Stimulated activated CD4-positive, alpha-beta T cell treated with anti-CD3 and anti-CD28 coated beads, Interleukin-1b, Interleukin-23, amount 100 ng/mL, for 24 hours (primary cell): ENCODE measurements at places on chromosomes 1 and 21.

DNA sequence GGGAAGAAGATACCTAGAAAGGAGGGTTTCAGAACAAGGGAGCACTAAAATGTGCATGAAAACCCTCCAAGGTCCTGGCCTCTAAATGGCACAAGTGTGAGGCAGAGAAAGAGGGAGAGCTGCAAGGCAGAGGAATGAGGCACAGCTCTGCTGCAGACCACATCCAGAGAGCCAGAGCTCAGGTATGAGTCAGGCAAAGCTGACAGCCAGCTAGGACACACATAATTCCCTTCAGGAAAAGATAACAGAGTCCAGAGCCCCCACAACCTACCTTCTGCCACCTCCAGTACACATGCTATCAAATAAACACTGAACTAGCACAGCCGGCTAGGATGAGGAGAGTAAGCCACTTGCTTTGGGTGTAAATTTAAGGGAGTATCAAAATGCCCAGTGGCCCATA lies 62.2 kb downstream of the HSF2BP start:
- DNase-seq = no peak

DNA sequence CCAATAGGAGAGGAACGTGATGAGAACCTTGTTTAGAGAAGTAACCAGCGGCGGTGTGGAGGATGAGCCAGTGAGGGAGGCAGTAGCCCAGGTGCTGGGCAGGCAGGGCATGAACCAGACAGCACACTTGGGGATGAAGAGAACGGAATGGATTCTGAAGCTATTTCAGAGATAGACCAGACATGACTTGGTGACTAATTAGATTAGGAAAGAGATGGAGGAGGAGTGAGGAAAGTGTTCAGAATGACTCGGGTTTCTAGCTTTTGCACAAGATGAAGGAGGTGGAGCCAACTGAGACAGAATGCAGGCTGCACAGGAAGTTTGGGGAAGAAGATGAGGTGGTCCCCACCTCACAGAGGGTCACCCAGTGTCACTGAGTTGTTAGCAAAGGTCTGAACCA lies 5.1 kb downstream of the PEF1 start:
- no peak for DNase-seq

DNA sequence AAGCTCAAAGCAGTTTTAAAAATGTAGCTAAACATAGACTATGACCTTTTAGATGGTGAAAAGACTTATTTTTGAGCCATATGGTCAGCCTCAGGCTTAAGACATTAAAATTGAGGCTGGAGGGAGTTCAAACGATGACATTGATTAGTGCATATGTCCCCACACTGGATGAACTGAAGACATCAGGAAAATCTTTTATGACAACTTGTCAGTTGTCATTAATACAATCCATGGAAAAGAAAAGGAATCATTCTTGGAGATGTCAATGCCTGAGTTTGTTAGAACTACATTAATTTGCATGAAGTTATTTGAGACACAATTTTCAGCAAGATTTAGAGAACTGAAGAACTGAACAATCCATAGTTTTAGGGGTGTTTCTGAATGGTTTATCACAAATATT lies 349.9 kb downstream of the COL11A1 start:
- DNase-seq = no peak

GRCh38 chr1:226672339-226672762 lies 66.7 kb downstream of the ITPKB start:
- no peak for DNase-seq

GRCh38 chr1:182255494-182255893 lies 136.1 kb downstream of the GLUL start:
- DNase-seq = no peak

DNA sequence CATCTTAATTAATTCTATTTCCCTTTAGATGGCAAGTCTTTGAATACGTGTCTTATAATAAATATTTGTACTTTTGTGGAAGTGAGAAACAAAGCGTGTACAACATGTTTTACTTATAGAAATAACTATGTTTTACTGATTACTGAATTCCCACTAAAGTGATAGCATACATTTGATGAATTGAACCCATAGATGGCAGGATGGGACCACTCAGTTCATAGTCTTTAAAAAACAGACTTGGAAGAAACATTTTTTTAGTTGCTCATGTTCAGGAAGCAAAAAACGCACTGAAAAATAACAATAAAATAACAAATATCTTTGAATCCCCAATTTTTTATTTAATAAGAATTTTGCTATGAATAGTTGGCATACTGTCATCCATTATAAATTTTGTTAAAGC lies 507.1 kb upstream of the ZRANB2 start:
- no peak for DNase-seq

- DNase-seq = peak; percentile 41
Observed at GRCh38 chr1:41268154-41268770, 26.2 kb upstream of the SCMH1 start.
